Kidney tubule cell (primary cell): ENCODE measurements at places on chromosomes 6 and 20.

- no peak for DNase-seq
These were observed 12.8 kb downstream of the RAMACL start for GRCh38 chr6:166573511-166574216.

- DNase-seq, result no peak
These were observed 82.8 kb upstream of the CDYL start for GRCh38 chr6:4693173-4693970.

DNA sequence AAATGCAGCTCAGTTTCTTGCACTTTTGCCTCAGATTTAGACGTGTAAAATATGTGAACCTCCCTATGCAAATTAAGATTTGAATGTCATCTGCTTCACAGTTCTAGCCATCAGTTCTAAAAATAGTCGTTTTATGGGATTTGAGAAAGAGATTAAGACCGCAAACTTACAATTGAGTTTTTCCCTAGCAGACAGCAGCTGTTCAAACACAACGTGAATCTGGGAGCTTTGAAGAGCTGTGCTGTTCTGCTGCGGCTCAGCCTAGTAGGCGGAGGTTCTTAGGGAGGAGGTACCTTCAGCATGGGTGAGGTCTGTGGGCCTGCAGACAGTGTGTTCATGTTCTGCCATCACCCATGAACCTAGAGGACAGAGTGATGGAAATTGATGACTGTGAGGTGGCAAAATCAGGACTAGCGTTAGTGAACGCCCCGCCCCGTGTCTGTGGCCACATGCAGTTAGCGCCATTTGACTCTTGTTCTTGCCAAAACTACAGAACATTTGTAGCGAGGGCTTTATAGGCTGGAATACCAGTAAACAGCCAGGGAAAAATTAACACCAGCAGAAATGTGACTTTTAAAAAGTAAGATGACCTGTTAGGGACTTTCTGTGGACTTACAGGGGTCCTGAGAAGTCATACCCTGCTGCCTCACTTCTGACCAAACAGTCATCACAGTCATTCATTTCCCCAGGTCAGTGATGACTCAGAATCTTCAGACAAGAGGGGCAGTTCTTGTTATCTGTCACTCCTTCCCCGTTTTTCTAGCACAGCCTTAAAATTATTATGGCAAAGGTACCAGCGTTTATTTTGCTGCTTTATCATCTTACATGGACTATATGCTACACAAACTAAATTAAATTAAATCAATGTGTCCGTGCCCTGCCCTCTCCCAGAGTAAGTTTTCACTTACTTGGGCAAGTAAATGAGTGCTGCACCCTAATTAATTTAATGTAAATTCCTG lies 84.3 kb upstream of the TMEM181 start:
- DNase-seq, result peak; percentile 59

DNA sequence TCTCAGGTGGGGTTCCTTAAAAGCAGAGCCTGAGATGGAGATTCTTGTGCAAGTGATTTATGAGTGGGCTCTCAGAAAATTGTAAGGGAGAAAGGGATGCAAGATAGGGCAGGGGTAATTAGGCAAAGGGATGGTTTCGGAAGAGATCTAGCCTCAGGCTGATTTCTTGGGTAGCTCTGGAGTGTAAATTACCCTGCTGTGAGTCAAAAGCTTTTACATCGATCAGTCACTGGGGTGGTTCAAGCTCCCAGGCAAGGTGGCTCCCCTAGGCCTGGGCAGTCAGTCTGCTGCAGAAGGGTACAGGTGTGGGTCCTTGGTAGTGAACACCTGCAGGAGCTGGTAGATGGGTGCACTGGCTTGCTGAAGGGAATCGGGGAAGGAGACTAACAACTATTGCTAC lies 11.1 kb upstream of the PM20D2 start:
- DNase-seq, result no peak

GRCh38 chr6:141677598-141678211 lies 455.0 kb upstream of the GJE1 start:
- DNase-seq, result peak; percentile 30

DNA sequence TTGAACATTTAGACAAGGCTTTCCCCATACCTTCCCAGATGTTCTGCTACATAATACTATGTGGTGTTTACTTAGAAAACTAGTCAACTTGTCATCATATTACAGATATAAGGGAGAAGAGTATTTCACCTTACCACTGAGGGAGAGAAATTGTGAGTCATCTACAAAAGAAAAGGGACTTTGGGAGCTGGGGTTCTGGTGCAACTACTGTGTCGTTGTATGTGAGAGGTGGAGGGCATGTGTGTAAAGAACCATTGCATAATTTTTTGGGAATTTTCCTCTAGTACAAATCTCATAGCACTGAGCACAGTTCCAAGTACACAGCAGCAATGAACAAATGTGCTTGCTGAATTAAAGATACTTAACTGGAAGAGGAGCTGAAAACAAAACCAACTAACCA lies 665.6 kb downstream of the DHX35 start:
- DNase-seq, result no peak

GRCh38 chr6:169112483-169113320 lies 140.9 kb downstream of the THBS2 start:
- no peak for DNase-seq
